ENCODE measurements at places on chromosomes 2 and 18. TPM values are rescaled to one million over a fixed set of nuclear protein-coding genes. Genes with fewer than 3 reads are reported as not detected.

Gene ARHGAP15
- 19.2 TPM for total RNA-seq

Gene IL18R1
- 0.41 TPM for total RNA-seq

Gene PPP1R1C
- under 0.01 TPM for total RNA-seq

Gene CD28
- 1.2 TPM for total RNA-seq

Gene MAL
- not detected for total RNA-seq

Gene IL1RL2
- total RNA-seq: 0.82 TPM

Gene CCDC68
- total RNA-seq: 1.2 TPM

Gene CRYGC
- not detected for total RNA-seq

Gene HAAO
- total RNA-seq: 0.82 TPM

Gene CXCR4
- total RNA-seq: 68.5 TPM

Gene CYP1B1
- total RNA-seq: 7.3 TPM

Gene POMC
- 1.2 TPM for total RNA-seq

DNA sequence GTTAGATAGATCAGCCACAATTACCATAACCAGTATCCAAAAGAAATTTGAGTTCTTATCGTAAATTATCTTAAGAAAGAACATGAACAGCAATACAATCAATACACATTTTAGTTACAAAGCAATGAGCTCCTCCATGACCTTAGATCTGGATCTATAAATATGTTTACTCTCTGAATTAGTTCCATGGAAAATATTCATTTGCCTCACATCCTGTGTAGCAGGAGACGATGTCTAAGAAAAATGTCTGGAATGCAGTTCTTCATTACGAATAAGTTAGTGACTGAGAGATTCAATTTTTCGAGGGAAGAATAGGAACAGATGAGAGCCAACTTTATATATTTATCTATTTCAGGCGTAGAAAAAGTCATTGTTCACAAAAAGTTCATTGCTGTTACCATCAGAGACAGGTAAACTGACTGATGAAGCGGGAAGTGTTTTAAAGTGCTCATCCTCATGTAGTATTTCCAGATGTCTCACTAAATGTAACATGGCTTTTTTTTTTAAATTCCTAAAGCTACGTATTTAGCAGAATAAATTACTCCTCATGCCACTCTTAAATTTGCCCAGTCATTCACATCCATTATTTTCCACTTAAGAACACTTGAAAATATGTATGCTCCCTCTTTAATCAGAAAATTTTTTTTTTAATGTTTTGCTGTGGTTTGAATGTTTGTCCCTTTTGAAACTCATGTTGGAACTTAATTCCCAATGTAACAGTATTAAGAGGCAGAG, 106.5 kb upstream of the SCN1A start:
- DNase-seq: no peak

DNA sequence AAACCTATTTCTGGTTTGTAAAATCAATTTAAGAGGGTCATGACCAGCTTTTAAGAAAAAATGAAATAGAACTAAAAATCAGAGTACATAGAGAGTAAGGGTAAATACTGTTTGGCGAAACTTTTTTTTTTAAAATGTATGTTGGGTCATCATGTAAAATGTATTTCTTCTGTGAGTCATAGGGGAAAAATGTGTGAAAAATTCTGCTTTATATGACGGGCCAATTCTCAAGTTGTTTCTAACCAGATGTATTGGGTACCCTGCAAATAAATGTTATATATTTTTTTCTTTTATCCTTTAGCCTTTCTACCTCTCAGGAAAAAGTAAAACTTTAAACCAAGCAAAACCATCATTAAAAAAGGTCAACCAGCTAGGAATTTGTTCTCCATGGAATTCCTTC, 13.9 kb downstream of the AFTPH start:
- no peak for DNase-seq

GRCh38 chr2:189633392-189633811, 27.9 kb upstream of the ASNSD1 start:
- no peak for DNase-seq

- DNase-seq: no peak
Observed at GRCh38 chr2:45960057-45960863, 308.8 kb downstream of the PRKCE start.

DNA sequence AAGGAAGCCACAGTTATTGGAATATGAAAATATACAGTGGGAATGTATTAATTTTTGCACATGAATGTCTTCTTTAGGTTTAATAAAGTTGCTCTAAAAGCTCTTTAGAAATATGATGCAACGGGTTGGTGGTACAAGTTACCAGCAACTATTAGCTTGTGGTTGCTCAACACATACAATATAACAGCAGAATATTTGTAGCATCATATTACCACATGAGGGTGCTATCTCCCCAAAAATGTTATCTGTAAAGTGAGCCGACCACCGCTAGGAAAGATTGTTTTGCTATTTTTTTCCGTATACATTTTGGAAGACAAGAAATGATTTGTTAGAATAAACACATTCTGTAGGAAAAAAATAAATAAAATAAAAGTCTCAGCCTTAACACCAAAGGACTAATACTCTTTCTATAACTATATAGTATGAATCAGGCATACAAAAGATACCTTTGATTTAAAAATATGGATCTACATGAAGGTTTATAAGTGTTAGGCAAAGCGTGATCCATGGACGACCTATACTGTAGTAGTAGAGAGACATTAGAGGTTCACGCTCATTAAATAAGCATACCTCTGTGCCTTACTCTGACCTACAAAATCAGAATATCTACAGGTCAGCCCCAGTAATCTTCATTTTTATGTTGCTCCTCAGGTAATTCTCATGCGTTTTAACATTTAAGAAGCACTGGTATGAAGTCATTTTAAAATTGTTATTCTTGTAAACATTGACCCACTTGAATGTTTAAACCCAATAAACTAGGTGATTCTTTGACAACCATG, 1110.6 kb upstream of the ACVR2A start:
- peak; percentile 2 for DNase-seq

DNA sequence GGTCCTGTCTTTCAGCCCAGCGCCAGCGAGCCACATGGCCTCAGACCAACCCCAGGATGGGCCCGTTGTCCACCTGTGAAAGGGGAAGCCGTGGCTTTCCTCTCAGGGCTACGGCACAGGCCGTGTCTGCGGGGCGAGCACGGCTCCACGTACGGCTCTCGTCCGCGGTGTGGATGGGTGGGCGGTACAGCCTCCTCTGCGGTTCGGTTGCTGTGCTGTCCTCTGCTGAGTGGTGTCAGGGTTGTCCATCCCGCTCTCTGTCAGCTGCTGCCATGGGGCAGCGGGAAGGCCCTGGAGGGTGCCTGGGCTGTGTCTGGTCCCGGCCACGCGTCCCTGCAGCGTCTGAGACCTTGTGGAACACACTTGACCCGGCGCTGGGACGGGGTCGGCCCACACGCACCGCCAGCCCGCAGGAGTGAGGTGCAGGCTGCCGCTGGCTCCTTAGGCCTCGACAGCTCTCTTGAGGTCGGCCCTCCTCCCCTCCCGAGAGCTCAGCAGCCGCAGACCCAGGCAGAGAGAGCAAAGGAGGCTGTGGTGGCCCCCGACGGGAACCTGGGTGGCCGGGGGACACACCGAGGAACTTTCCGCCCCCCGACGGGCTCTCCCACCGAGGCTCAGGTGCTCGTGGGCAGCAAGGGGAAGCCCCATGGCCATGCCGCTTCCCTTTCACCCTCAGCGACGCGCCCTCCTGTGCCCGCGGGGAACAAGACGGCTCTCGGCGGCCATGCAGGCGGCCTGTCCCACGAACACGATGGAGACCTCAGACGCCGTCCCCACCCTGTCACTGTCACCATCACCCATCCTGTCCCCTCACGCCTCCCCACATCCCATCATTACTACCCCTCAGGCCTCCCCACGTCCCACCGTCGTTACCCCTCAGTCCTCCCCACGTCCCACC, 128.7 kb downstream of the NFATC1 start:
- no peak for DNase-seq

GRCh38 chr2:165970663-165971062, 17.1 kb upstream of the TTC21B start:
- DNase-seq: no peak

GRCh38 chr2:45739796-45740485, 88.5 kb downstream of the PRKCE start:
- DNase-seq: no peak

DNA sequence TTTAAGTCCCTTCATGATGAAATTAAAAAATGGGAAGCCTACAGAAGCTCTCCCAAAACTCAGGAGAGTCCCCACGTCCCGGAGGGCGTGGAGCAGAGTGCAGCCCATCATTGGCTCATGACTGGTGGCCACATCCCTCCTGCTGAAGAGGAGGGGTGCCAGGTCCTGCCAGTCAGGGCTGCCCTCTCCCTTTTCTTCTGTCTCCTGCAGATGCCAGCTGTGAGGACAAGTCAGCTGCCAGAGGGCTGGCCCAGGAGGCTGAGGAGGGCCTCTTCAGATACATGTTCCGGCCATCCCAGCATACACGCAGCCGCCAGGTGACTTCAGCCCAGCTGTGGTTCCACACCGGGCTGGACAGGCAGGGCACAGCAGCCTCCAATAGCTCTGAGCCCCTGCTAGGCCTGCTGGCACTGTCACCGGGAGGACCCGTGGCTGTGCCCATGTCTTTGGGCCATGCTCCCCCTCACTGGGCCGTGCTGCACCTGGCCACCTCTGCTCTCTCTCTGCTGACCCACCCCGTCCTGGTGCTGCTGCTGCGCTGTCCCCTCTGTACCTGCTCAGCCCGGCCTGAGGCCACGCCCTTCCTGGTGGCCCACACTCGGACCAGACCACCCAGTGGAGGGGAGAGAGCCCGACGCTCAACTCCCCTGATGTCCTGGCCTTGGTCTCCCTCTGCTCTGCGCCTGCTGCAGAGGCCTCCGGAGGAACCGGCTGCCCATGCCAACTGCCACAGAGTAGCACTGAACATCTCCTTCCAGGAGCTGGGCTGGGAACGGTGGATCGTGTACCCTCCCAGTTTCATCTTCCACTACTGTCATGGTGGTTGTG, 2.6 kb downstream of the INHA start:
- DNase-seq: no peak

DNA sequence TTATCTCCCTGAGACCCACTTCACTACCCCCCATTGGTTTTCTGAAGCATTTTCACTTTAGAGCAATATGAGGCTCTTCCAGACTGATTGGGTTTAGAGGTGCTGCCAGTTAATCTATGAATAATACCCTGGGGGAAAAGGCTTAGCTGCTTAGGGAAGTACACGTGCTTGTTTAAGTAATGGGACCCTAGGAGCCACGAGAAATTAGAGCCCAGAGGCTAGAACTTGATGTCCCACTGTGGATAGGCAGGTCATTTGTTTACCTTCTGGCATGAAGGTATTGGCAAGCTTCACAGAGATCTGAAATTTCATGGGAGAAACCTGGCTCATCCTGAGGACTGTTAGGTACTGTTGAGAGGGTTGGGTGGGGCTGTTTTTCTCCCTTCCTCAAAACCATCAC, 59.7 kb downstream of the CLIP4 start:
- no peak for DNase-seq

- no peak for DNase-seq
Observed at GRCh38 chr2:220370764-220371163, 743.3 kb downstream of the SLC4A3 start.

- DNase-seq: no peak
Observed at GRCh38 chr2:217099561-217099960, 239.7 kb upstream of the TNP1 start.

DNA sequence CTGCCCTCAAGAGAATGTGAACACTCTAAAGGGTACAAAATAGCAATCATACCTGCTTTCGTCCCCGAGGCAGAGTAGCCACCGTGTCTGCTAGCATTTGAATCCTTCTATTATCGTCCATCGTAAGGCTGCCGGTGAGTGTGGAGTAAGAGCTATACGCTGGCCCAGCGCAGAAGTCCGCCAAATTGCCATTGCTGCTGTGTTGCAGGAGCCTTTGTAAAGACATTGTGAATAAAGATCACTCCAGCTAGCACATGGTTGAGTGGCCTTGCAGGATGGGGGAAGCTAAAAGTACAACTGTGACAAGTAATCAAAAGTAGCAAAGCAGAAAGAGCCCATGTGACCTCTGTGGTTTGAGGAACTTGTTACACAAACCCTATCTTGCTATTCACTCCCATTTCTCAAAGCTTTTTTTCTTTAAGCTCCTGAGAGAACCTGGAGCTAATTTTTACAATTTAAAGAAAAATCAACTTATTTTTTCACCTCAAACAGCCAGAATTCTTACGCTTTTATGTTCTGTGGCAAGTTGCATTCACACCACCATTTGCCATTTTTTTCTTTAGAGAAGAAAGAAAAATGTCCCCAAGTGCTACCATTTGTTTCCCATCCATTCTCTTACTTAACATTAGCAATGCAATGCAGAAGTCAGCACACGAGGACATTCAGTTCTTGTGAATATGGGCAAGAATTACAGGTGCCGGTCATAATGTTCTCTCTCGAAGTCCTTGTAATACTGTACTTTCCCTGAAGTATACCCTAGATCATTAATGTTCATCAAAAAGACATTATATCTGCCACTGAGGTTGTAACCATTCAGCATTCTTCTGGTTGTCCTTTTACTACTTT, at the start of gene CYTIP:
Gene CYTIP, minus strand, starts transcription at position 295 of the 846 bp plus-strand sequence. Its CDS starts 69 bp downstream, at position 226.
- no peak for DNase-seq

- DNase-seq: no peak
Observed at GRCh38 chr2:120470041-120470965, 124.4 kb downstream of the INHBB start.

DNA sequence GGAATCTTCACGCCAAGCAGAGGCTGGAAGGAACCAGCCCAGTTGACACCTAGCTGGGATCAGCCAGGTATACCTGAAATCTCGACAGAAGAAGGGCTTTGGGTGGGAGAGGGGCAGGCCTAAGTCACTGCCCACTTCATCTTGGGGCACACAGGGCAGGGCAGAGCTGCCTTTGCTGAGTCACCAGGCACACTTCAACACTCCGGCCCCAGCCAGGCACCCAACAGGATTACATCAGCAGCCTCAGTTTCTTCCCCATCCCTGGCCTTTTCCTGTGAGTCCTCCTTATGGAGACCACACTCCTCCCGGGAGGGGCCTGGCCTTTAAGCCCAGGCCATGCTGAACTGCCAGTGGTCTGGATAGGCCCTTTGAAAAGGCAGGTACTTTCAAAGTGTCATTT, 201.7 kb upstream of the HS6ST1 start:
- DNase-seq: no peak

GRCh38 chr2:71216501-71216900, 10.4 kb downstream of the PAIP2B start:
- DNase-seq: no peak

GRCh38 chr2:103285354-103285753, 523.5 kb downstream of the TMEM182 start:
- DNase-seq: no peak

- no peak for DNase-seq
Observed at GRCh38 chr2:241936457-241937133, 67.1 kb downstream of the RTP5 start.

GRCh38 chr2:226669905-226670304, 129.7 kb downstream of the IRS1 start:
- DNase-seq: no peak

- DNase-seq: no peak
Observed at GRCh38 chr18:62312851-62313250, 12.3 kb upstream of the TNFRSF11A start.

- DNase-seq: no peak
Observed at GRCh38 chr2:136133586-136133985, 15.6 kb upstream of the CXCR4 start.

Measured in frontal cortex (tissue), 4 donors.